Activated naive CD4-positive, alpha-beta T cell (primary cell): ENCODE measurements at places on chromosomes 16 and 17.

GRCh38 chr17:48634493-48635208, 8.5 kb upstream of the HOXB9 start:
- no peak for DNase-seq

DNA sequence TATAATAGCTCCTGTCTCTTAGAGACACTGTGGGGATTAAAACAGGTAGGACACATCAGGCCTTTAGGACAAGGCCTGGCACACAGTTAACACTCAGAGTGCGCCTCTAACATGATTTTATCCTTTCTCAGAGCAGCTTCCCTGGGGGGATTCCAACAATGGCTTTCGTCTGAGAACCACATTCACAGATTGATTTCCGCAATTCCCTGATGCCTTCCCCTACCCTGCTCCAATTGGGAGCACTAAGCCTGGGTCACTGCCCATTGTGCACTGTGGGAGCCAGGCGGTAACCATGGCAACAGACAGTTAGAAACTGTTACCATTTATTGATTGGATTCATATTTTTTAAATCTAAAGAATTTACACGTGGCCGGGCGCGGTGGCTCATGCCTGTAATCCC, 5.9 kb upstream of the ALKBH5 start:
- DNase-seq: no peak

- DNase-seq: no peak
Observed at GRCh38 chr17:81923302-81924260, 4.0 kb downstream of the MAFG start.

GRCh38 chr16:23499801-23500200, 10.5 kb downstream of the GGA2 start:
- no peak for DNase-seq
